ENCODE measurements at places on chromosomes 5 and 9.

DNA sequence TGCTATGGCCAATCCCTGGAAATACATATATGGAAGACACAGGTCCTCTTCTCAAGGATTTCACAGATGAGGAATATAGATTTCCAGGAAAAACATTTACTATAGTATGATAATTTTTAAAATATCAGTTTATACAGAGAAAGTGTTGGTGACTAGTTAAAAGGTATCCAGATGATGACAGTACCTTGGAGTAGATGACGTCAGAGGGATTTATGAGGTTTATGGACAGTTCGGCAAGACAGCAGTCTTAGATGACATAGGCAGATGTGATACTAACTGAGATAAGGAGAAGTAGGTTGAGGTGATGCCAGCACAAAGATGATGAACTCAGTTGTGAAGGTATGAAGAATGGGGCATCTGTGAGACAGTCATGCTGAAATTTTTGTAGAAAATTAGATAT lies 750.3 kb downstream of the PRELID2 start:
- DNase-seq, result no peak

DNA sequence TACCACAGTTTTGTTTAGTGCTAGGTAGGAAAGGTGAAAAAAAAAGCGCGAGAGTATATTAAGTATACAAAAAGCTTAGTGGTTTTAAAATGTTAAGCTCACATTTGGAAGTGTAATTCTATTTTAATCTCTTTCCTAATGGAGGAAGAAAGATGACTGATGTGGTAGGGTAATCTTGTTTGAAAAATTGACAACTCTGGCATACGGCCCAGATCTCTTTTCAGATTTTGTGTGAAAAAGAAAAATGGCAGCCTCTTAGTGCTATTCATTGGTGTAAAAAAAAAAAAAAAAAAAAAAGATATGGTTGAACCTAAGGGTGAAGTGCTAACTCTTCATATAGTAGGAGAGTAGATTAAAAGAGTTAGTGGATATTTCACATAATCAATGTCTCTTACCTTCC lies 108.0 kb downstream of the ZSWIM6 start:
- no peak for DNase-seq

DNA sequence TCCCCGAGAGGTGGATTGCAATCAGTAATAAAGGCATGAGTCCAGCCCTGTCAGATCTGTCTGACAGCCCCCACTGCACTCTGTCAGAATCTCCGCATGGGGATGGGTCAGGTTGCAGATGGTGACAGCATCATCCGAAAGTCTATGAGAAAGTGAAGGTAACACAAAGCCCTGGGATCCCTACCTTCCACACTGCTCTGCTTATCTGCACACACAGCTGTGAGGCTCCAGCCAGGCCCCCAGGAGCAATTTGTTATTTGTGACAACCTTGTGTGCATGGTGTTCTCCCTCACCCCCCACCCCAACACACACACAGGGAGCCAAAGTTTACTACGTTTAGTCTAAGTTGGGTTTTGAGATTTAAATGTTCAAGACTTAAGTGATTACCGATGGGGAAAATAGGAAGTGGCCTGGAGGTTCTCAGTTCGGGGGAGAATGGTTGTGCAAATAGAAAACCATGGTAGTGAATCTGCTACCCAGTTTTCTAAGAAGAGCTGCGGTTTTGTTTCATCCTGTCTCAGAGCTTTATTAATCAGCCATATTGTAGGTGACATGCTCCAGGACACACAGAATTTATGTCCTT lies 92.7 kb downstream of the SV2C start:
- DNase-seq, result no peak

DNA sequence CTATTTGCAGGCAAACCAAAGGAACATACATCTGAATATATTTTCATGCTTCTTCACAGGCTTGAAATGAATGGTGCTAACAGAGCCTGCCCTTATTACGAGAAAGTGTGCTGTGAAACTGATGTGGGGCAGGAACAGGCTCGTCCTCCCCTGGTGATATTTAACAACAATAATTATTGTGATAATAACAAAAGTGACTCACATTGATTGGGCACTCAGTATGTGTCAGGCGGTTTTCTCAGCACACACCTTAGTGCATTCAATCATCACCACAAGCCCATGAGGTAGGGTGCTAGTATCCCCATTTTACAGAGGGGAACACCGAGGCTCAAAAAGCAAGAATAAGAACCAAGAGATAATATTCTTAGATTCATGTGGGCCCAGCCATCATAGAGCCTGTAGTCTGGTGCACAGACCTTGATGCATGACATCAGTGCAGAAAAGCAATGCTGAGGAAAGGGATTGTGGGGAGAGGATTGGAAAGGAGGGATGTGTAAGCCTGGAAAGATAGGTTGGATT lies 18.1 kb upstream of the BOD1 start:
- DNase-seq, result no peak

- DNase-seq, result no peak
Observed at GRCh38 chr5:179241764-179242370, 103.4 kb downstream of the ADAMTS2 start.

DNA sequence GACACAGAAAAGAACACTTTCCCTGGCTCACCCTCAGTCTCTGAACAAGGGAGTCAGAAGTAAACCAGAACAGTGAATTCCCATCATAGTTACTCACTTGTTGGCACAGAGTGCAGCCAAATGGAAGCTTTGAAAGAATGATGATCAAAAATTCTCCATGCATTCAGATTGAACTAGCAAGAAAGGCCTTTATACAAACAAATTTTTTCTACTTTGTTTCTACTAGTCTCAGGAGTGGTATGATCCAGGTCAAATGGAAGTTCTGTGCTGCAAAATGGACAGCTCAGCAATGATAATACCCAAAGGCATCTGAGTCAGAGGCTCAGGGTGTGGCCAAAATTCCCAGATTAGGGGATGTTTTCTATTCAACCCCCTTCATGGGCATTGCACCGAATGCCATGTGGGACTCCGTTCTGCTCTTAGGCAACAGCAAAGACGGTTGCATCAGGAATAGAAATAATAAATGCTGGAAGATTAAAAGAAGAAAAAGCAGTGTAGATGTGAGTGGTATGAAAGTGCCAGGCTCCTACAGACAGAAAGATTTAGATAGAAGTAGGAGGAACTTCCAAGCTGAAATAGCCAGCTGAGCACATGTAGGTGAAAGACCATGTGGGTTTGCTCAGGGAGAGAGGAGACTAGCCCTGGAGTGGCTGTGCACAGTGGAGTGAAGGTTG lies 24.0 kb upstream of the ASPN start:
- DNase-seq, result no peak

GRCh38 chr5:159241946-159242552 lies 21.0 kb upstream of the UBLCP1 start:
- no peak for DNase-seq

DNA sequence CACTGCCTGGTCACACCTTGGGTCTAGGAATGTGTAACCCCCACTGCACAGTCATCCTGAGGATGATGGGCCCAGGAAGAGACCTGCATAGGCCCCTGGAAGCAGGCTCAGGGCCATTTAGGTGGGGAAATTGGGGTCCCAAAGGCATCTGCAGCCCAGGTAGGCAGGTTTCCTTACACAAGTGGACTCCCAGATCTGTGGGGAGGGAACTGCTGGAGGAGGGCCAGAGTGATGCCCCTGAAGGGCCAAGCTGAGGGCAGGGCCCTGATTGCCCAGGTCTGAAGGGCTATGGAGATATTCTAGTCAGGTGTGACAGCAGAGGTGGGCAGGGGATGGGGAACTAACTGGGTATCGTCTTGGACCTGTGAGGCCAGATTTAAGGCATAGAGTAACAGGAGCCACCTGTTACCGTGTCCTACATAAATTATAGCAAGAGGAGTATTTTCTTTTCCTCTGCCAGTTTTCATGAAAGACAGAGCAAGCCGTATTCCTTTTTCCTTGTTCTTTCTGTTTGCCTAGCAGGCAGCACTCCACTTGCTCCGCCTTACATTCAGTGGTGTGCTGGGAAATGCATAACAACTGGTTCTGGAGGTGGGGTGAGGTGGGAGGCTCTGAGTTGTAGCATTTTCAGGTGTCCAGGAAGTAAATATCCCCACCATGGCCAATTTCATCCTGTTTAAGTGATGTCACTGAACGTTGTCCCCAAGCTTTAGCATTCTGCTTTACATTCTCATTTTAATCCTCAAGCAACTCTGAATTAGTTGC lies 41.3 kb downstream of the PPARGC1B start:
- DNase-seq, result peak; percentile 12
